ENCODE measurements at places on chromosomes 5 and 9.
A peak's percentile ranks its signal among the peaks of the same experiment; 100 is the strongest.

GRCh38 chr5:58255386-58255785 lies 204.5 kb downstream of the PLK2 start:
- DNase-seq: no peak

GRCh38 chr5:130975299-130975698 lies 189.8 kb downstream of the HINT1 start:
- no peak for DNase-seq

DNA sequence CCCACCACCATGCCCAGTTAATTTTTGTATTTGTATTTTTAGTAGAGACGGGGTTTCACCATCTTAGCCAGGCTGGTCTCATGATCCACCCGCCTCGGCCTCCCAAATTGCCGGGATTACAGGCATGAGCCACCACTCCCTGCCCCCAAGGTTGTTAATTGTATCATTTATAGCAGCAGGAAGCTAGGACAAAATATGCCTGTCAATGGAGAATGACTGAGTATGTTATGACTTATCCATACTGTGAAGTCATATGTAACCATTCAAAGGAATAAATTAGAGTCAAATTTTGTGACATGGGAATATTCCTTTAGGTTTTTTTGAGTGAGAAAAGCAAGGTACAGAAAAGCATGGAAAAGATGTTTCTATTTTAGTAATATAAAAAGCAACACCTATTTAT lies 3.9 kb upstream of the DAB2 start:
- no peak for DNase-seq

DNA sequence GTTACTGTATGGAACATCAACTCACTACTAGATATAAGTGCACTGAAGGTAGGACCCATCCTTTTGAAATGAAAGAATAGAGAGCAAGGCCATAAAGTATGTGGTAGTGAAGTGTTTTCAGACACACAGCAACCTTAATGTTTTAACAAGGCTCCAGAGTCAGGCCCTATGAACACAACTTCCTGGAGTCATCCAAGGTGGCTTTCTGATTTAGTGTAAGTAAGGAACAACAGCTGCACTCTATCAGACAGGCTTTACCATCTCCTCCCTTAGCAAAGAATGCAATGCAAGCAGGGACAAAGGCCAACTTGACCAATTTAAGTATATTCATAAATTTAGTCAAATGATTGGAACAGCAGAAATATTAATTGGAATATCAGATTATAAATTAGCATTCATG lies 90.1 kb downstream of the MPDZ start:
- DNase-seq: no peak

- no peak for DNase-seq
Measured at GRCh38 chr9:109468927-109469326, 29.2 kb downstream of the PTPN3 start.

DNA sequence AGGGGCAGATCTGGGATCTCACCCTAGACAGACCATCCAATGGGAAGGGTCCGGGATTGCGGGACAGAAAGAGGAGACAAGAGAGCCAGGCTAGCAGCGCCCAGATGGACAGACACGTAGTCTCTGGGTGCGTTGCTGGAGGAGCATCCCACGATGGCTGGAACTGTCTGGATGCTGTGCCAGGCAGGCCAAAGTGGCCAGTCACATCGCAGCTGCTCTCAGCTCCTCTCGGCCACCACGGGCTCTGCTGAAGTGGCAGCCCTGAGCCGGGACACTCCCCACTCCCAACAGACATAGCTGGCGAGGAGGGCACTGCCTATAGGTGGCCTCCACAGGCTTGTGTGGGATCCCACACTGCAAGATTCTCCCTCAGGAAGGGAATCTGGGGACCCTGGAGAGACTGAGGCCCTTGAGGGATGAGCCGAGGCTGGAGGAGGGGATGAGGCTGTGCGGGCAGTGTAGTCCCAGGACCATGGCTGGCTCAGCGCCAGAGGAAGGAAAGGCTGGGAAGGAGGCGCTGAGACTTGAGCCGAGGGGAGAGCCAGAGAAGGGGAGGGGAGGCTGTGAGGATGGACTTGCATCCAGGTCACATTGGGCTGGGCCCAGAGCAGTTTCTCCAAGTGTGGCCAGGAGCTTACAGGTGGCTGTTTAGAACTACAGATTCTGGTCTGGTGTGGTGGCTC lies 10.3 kb upstream of the WDR5 start:
- DNase-seq: no peak

DNA sequence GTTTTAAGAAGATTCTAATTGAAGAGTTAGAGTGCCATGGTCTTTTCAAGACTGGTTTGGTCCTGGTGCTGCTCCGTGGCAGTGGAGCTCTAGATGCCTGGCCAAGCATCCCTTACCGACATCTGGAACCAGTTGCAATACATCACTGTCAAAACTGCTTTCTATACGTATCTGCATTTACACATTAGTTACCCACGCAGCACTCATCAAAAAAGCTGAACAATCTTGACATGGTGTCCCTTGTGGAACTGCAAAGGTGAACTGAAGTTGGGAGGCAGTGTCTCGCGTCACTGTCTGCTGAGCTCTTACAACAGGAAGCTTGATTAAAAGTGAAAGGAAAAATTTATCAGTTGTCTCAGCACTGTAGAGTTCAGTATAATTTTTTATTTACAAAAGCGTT lies 82.6 kb downstream of the PBX3 start:
- peak; percentile 15 for DNase-seq

DNA sequence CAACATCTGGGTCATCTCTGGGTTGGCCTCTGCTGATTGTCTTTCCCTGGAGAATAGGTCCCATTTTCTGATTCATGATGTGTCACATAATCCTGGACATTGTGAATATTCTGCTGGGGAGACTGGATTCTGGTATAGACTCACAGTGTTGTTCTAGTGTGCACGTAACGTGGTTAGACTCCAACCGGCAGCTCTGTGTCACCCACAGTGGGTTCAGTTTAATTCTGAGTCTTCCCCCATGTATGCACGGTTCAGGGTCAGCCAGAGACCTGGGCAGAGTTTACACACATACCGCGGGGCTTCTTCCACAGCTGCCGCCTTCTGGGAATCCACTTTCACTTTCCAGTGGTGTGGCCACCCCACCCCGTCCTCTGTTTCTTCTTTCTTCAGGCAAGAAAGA lies 38.0 kb upstream of the LRRC14B start:
- no peak for DNase-seq

DNA sequence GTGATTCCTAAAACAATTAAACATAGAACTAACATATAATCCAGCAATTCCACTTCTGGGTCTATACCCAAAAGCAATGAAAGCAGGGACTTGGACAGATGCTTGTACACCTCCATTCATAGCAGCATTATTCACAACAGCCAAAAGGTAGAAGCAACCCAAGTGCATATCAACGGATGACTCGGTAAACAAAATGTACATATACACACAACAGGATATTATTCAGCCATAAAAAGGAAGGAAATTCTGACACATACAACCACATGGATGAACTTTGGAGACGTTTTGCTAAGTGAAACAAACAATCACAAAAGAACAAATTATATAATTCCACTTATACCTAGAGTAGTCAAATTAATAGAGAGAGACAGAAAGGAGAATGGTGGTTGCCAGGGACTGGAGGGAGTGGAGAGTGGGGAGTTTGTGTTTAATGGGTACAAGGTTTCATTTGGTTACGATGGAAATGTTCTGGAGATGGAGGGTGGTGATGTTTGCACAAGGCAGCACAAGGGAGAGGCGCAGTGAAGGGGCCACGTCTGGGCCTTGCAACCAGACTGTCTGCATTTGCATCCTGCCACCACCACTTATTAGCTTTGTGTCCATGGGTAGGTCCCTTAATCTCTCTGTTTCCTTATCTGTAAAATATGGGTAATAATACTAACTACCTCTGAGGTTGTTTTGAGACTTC lies 36.3 kb upstream of the RLN1 start:
- no peak for DNase-seq

- DNase-seq: no peak
Measured at GRCh38 chr5:65823204-65823603, 101.2 kb downstream of the NLN start.

DNA sequence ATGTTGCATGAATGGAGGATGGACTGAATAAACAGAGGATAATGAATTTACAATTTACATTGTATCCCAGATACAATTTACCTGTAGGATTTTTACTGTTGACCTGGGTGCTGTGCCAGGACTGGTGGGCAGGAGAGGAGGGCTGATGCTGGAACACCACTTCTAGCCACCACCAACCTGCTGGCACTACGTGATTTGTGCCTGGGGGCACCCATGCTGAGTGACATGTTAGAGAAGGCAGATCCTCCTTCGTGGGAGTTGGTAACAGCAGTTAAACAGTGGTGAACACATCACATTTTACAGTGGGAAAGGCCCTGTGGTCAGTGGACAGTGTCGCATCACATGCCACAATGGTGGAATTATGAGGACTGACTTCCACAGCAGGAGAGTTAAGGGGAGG lies 3.0 kb upstream of the ANKRD34B start:
- no peak for DNase-seq

DNA sequence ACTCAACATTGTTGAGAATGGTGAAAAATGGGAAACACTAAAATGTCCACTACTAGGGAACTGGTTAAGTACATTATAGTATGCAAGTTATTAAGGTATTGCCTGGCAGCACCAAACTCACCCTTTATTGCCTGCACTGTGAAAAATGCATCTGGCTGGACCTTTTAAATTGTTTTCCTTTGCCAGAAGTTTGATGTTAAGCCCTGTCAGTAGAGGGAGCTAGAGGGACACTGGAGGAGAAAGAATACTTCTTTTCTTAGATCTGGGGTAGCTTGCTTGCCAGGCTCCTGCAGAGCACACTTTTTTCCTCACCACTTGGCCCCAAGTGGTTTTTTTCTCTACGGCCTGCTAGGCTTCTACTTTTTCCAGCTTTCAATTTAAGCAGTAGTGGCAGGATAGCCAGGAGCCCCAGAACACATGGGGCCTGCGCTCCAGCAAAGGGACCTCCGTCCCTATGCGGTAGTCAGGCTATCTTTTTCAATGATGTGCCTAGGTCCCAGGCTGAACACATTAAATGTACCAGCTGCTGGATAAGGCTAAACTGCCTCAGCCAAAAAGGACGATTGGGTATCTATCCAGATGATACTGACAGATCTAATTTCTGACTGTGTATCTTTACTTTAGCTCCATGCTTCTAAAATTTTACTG lies 8.0 kb upstream of the HABP4 start:
- DNase-seq: peak; percentile 22

DNA sequence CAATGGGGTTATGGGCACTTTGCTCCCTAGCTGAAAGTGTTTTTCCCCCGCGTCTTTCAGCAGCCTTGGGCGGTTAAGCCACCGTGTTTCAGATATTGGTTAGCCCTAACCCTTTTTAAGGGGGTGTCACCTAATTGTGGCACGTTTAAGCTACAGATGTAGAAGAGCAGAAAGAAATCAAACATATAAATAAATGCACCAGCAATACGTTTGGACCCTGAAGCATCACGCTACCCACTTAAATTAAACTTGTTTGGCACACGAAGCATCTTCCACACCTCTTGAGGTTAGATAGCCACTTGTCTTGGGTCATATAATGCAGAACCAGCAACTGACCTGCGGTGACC lies 768 bp downstream of the YTHDC2 start:
- DNase-seq: no peak

DNA sequence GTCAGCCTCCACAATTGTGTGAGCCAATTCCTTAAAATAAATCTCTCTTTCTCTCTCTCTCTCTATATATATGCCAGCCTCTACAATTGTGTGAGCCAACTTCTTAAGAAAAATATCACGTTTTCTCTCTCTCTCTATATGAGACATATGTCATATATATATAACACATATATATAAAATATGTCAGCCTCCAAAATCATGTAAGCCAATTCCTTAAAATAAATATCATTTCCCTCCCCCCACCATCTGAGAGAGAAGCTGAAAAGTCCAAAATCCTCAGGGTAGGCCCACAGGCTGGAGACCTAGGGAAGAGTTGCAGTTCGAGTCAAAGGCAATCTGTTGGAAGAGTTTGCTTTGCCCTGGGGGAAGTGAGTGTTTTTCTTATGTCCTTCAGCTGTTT lies 158.1 kb upstream of the RPS23 start:
- DNase-seq: no peak

- DNase-seq: no peak
Measured at GRCh38 chr5:118302786-118303185, 685.6 kb downstream of the DTWD2 start.

GRCh38 chr9:130688072-130688471 lies 5.5 kb upstream of the EXOSC2 start:
- no peak for DNase-seq

GRCh38 chr5:136113606-136114005 lies 19.0 kb upstream of the SMAD5 start:
- DNase-seq: no peak

DNA sequence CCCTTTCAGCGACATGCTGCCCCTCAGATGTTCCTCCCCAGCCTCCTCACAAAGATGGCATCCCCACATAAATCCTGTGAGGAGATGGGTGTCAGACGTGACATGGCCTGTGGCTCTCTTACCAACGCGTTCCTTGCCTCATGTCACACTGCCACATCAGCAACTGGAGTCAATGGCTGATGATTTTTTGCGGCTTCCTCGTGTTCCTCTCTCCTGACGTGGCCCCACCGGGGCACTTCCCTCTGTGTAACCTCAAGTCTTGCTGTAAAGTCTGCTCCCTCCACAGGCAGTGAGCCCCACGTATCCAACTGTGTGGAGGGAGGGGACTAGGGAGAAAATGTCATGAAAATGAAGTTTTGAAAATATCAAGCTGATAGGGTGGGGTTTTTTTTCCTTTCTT lies 53.2 kb upstream of the SHISAL2B start:
- DNase-seq: peak; percentile 76

- DNase-seq: no peak
Measured at GRCh38 chr9:36191686-36192085, 965 bp downstream of the CLTA start.

DNA sequence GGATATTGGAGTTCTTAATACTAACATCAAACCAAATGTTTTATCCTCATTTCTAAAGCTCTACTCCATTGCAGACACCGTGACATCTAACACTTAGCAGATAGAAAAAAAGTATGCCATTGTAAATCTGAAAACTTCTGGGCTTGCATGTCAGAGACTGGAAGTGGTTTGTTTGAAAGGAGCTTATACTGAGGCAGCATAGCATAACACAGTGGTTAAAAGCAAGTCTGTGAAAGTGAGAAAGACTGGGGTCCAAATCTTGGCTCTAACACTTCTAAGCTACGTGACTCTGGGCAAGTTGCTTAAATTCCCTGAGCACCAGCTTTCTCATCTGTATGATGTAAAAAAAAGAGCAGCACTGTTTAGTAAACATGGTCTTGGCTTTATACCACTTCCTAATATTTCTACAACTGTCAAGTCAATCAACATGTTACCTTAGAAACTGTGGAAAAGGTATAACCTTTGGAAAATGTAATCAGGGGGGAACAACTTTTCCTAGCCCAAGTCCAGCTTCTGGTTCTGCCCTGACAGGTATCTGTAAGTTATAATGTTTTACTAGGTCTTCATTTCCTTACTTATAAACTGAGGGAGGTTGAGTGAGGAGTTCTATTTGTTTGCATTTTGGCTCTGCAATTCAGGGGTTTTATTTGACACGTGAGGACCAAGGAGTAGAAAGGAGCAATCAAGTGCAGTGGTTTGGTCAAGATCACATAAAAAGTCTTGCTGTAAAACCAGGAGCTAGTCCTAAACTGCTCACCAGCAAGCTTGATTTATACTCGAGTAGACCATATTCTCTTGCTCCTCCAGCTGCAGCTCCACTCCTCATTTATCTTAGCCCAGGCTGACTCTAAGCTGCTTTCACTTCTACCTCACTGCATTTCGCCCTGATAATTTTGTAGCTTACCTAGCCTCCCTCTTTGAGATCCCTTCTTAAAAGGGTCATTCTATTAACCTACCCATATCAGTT lies 541.0 kb downstream of the RAB3C start:
- DNase-seq: no peak

GRCh38 chr9:79799691-79800335 lies 228.0 kb downstream of the TLE4 start:
- no peak for DNase-seq
